IPS-NIHi11 (cell line): ENCODE measurements at places on chromosomes 4 and X.

- peak; percentile 69 for DNase-seq
Measured at GRCh38 chrX:120213438-120214265, 37.0 kb upstream of the ZBTB33 start.

DNA sequence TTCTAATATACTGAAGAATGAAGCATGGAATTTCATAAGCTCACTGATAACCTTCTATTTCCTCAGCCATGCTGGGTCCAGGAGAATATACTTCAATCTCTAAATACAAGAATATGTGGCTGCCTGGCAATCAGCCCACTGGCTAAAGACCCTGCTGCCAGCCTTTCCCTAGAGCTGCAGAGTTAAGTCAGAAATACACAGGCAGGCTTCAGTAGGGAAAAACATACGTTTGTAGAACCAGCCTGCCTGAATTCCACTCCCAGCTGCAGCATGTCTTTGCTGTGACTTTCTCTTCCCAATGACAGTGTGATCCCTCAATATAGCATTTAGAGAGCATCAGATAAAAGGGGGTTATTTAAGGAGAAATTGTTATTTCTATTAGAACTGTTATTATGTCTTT lies 289.1 kb downstream of the PCDH19 start:
- no peak for DNase-seq

DNA sequence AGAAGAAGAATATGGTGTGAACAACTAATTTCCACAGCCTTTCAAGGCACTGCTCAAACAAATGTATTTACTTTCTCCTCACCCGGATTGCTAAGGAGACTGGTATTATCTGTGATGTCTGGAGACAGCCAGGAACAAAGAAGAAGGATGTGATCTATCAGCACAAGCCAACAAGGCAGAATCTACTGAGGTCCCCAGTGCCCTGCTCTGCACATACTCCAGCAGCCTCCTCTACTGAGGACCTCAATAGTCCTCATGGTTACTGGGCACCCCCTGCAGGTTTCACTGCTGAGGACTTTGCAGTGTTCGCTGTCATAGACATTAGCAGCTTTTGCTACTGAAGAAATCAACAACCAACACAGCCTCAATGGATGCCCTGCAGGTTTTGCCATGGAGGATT lies 930.1 kb downstream of the ADGRL3 start:
- no peak for DNase-seq

DNA sequence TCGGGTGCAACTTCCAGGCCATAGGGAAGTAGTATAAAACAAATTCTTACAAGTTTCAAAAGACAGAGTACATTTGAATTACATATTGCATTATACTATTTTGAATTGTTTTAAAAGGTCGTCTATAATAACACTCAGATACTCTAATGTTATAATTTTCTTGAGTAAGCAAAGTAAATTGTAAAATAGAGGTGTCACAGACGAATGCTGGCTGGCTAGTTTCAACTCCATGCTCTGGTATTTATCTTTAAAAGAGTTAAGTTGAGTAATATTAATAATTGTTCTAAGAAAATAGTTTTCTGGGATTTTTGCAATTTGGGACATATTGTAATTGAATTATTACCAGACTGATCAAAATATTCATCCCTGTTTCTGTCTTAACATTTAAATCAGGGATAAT lies 764.9 kb downstream of the TECRL start:
- DNase-seq, result no peak

DNA sequence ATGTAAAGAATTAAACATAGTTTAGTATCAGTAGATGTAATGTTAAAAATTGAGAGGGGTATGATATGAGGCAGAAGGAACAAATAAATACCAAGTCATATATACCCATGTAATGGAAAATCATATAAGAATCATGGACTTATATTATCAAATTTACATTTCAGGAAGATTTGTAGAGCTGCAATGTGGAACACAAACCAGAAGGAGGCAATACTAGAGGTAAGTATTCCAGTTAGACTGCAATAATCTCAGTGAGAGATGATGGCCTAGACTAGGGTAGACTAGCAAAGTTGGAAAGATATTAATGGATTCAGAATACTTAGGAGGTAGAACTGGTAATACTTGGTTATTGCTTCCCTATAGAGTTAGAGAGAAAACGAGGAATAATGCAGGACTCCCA lies 603.0 kb upstream of the KLHL4 start:
- no peak for DNase-seq

- DNase-seq, result no peak
Measured at GRCh38 chr4:55359397-55359916, 13.4 kb downstream of the SRD5A3 start.

GRCh38 chr4:75494563-75494962 lies 19.6 kb downstream of the RCHY1 start:
- DNase-seq, result no peak

GRCh38 chr4:157838366-157838765 lies 334.5 kb downstream of the GASK1B start:
- DNase-seq, result no peak

DNA sequence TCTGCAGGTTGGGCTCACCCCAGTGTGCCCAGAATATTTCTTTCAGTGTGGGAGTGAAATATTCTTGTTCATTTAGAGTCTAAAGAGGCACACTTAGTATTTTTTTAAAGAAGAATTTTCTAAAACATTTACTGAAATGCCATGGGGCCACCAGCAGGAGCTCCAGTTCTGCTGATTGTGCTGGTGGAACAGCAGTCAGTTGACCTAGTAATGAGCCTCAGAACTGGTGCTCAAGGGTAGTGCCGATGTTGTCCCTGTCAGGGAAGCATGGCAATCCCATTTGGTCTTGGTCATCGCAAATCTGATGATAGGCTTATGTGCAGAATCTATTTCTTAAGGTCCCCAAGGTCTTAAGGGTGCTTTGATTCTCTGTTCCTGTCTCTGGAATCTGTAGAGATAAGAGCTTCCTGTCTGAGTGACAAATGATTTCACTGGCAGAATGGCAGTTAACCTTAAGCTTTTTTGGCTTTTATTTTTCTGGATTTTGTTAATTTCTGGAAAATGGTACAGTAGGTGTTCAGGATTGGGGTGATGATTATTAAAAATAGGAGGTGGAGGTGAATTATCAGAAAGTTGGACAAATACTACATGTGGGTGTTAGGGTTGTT lies 31.3 kb downstream of the JADE1 start:
- DNase-seq, result no peak

- no peak for DNase-seq
Measured at GRCh38 chrX:74049126-74049525, 254.9 kb upstream of the ZCCHC13 start.

GRCh38 chrX:54640103-54640690 lies 110.2 kb downstream of the GNL3L start:
- no peak for DNase-seq

DNA sequence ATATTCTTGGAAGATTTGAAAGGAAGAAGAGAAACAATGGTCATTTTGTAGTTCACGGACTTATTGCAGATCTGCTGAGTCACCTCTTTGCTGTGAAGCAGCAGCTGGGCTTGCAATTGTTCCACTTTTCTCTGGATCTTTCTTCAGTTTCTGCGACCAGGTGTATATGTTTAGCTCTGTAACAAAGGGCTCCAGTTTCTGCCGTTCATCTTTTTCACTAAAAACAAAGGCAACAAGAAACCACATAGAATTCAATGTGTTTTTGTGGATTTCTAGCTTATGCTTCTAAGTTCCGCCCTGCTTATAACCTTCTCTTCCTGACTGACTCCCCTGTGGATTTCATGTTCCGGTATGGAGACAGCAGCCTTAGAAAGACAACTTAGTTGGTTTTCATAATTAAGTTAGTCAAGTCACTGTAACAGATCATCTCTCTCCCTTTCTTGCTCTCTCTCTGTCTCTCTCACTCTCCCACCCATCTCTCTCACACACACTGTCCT lies 121.6 kb upstream of the EPHA5 start:
- DNase-seq, result peak; percentile 7

DNA sequence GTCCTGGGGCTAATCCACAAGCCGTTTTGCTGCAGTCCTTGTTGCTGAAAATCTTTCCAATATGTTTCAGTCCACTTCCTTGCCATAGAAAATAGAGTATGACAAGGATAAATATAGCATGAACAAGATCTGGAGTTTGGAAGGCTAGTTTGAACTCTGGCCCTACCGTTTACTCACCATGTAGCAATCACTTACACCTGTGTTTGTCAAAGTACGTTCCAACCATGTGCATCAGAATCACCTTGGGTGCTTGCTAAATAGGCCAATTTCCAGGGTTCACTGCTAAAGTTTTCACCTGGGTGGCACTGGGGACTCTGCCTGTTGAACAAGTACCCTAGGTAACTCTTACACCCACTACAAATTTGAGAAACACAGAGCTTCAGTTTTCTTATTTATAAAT lies 188.9 kb downstream of the ENOX2 start:
- DNase-seq, result no peak

GRCh38 chrX:42678133-42678532 lies 99.8 kb downstream of the PPP1R2C start:
- no peak for DNase-seq

DNA sequence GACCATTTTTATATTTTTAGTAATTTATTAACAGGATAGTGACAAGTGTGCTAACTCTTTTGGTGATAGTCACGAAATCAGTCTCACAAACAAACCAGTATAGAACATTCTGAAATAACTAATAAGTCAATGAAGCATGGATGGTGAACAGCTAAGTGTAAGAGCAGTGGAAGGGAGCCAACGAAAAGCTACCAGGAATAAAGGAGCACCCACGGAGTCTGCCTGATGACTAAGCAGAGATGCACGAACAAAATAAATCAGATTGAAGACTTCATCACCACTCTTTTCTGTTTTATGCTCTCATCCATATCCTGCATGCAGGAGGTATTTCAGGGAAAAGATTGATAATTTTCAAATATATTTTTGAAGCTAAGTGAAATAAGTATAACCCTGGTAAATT lies 891.1 kb upstream of the HS3ST1 start:
- DNase-seq, result no peak

- peak; percentile 14 for DNase-seq
Measured at GRCh38 chrX:8849945-8850344, 48.8 kb upstream of the FAM9A start.

- DNase-seq, result no peak
Measured at GRCh38 chrX:15438332-15438731, 54.1 kb upstream of the VEGFD start.

- no peak for DNase-seq
Measured at GRCh38 chrX:97672138-97672537, 788.4 kb downstream of the RPA4 start.

GRCh38 chr4:151443752-151444151 lies 34.8 kb downstream of the FHIP1A start:
- DNase-seq, result no peak

DNA sequence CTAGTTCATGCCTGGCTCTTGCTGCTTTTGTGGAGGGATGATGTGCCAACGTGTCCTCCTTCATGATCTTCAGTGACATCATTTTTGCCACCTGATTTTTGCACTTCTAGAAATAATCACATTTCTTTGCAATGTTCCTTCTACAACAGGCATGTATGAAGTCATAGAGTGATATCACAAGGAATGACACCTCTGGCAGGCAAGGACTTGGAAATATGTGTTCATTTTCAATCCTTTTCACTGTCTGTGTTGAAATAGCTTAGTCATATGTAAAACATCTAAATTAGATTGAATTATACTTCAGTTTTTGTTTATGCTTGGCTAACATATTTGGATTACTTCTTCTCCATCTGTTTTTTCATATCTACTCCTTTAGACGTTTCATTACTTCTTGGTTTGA lies 221.2 kb upstream of the STK26 start:
- DNase-seq, result no peak

DNA sequence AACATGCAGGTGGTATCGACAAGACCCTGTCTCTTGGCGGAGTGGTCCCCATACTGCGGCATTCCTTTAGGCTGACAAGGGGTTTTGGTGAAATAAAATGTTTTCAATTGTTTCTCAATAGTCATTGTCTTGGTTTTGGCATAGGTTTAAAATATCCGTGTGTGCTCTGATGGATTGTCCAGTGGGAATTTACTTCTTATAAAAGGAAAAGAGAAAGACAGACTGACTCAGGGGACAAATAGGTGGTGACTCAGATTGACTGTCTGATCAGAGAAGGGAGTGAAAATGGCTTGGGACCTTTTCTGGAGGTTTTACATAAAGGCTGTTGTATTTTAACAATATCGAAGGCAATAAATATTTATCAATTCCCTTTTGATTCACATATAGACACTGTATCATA lies 129.8 kb downstream of the SORBS2 start:
- DNase-seq, result no peak

GRCh38 chrX:72054779-72055489 lies 76.8 kb downstream of the RTL5 start:
- peak; percentile 9 for DNase-seq

DNA sequence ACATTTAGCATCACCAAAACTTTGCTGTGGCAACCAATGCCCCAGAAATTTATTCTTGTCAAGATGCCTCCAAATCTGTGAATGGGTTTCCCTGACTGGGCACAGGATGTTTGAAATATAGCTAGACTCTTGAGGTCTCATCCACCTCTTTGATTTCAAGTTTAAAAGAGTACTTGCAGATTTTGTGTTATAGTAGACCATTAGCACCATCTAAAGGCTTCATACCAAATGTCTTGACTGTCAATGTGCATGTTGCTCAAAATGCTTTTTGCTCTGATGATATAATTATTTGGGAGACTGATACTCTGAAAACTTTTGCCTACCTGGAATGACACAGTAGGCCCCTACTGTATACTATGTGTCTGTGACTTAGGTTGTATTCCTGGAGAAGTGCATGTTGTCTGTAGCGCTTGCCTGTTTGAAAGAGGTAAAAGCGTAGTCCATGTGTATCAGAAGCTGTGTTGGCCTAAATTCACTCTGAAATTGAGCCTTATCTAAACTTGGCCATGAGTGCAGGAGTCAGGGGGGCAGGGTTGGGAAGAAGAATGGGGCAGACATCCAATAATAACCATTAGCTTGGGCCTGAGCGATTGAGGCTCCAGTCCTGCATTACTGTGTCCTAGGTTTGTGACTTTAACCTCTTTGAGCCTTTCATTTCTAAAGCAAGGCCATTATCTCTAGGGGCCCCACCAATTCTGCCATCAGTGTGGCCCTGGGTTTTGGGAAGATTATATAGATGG lies 33.8 kb downstream of the NDP start:
- no peak for DNase-seq

DNA sequence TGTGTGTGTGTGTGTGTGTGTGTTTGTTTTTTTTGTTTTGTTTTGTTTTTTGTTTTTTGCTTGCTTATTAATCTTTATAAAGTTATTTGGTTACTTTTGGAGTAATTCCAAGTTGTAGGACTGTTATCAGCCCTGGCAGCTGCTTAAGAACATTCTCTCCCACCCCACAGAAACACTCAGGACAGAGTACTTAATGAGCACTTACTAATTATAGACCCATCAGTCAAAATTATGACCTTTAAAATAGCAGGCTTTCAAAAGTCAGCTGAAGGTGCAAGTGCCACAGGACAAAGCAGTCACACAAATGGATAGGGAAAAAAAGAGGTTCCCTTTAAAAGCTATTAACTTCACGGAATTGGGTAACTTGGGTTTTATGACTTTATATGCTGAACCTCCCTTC lies 69.0 kb downstream of the BEND2 start:
- DNase-seq, result no peak

DNA sequence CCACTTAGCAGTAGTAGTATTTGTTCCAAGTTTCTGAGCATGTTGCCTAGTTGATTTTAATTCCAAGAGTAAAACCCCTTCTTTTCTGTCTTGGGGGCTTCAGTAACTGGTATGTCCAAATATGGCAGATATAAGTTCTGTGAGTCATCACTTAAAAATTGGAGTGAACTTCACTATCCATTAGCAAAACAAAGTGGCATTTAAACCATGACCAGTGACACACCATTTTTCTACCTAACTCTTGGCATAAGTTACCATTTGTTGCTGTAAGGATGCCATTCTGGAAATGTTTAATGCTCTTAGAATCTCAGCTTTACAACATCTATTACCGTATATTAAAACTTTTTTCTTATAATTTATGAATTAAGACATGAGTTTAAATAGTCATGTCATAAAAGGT lies 102.0 kb downstream of the CBR4 start:
- DNase-seq, result no peak
